T-helper 17 cell (primary cell): ENCODE measurements at places on chromosomes 13 and 19.

GRCh38 chr19:19296953-19297689 is 23.2 kb downstream of the SUGP1 start:
- DNase-seq: no peak

DNA sequence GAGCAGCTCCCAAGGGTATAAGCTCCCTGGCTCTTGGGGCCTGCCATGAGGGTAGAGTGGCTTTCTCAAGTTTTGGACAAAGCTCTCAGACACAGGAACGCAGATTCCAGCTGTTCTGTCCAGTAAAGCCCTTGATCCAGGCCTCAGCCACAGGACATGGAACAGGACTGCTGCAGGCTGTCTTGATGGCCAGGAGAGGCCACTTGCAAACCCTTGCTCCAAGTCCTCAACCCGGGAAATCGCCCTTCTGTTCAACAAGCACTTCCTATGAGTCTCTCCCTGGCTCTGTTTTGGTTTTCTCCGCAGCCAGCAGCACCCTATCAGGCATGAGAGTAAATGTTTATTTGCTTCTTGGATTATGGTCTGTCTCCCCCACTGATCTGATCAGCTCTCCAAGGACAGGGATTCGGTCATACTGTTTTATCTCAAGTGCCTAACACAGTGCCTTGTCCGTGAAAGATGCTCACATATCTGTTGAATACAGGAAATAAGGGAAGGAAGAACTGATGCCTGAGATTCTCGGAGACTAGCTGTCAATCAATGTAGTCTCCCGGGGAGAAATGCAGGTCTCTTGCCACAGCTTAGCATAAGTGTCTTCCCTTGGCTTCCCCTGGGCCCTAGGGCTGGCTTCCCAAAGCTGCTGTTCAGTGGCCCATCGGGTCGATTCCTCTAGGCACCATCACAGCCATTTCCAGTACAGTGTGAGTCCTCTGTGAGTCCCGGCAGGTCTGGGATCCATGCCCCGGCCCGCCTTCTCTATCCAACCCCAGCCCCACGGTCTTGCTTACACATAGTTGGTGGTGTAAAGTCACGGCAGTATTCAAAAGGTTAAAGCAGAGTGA is 90.8 kb downstream of the TSHZ3 start:
- DNase-seq: no peak

- DNase-seq: no peak
Measured at GRCh38 chr19:47735131-47735530, 10.2 kb upstream of the NOP53 start.

DNA sequence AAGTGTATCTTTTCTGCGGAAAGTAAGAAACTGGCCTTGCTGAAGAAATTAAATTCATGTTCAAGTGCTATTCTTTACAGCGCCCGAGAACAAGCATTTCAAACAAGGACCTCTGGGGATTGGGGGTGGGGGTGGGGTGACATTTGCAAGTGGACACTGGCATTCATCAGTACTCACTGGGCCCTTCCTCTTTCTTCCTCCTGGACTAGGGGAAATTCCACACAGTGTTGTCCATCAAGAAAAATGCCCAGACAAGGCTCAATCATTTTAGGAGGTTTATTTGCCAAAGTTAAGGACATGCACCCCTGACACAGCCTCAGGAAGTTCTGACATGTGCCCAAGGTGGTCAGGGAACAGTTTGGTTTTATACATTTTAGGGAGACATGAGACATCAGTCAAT is 22.9 kb upstream of the OR10H1 start:
- no peak for DNase-seq

- DNase-seq: no peak
Measured at GRCh38 chr19:4157164-4157563, 3.7 kb downstream of the CREB3L3 start.

DNA sequence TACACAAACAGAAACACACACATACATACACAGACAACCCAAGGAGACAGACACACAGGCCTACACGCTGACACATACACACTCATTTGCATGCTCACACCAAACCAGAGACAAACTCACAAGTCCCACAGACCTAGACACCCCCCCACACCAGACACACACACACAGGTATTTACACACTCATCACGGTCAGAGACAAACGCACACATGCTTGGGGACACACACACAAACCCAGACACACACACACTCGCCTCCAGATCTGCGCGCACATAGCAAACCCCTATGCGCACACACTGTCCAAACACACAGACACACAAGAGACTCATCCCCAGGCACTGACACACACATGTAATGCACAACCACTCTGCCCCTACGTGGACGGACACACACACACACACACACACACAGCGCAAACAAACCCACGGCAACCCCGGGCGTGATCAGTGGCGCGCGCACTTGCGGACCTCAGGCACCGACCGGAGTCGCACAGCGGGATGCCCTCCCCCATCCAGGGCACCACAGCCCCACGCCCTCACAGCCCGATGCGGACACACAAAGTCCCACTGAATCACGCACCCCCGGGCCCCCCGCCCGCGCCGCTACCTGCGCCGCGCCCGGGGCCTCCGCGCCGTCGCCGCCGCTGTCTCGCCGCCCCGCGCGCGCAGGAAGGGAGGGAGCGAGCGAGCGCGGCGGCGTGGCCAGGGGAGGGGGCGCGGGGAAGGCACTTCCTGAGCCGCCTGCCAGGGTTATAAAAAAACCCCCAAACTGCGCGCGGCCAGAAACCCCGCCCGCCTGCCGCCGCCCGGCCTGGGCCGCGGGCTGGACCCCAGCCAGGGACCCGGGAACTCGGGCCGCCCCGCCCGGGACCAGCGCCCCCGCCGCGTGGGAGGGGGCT is at the start of gene ADAMTS10:
ADAMTS10 (minus strand) TSS at position 675 of the 895 bp plus-strand sequence. CDS start 5,005 bp downstream, outside the sequence.
- peak; percentile 34 for DNase-seq

GRCh38 chr13:41457589-41458186 is 338 bp downstream of the RGCC start:
- peak; percentile 39 for DNase-seq

DNA sequence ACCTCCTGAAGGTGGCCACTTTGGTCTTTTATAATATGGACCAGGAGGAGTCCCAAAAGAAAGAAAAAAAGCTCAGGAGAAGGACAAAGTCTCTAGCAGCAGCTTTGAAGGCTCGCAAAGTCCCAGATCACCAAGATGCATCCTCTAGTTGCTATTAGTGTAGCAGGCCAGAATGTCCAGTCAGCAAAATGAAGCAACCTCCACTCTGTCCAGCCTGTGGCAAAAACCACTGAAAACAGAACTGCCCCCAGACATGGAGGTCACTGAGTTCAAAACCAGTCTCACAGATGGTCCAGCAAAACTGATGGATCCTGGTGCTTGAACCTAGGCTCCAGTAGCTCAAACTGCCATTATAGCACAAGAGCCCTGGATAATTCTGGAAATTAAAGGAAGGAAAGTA is 10.4 kb downstream of the LILRB4 start:
- DNase-seq: no peak

- no peak for DNase-seq
Measured at GRCh38 chr19:28301463-28301862, 911.5 kb downstream of the UQCRFS1 start.

- DNase-seq: no peak
Measured at GRCh38 chr13:113083402-113084061, 22.1 kb upstream of the F7 start.

GRCh38 chr19:9620842-9621155 is 233 bp downstream of the ZNF561 start:
- DNase-seq: no peak

- peak; percentile 71 for DNase-seq
Measured at GRCh38 chr19:53865918-53866864, 1.5 kb upstream of the MYADM start.

DNA sequence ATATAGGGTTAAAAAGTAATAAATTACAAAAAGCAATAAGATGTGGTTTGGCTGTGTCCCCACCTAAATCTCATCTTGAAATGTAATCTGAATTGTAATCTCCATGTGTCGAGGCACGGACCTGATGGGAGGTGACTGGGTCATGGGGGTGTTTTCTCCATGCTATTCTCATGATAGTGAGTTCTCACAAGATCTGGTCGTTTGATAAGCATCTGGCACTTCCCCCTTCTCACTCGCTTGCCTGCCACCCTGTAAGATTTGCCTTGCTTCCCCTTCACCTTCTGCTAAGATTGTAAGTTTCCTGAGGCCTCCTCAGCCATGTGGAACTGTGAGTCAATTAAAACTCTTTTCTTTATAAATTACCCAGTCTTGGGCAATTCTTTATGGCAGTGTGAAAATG is 577.4 kb downstream of the TBC1D4 start:
- DNase-seq: no peak

GRCh38 chr19:31470229-31470939 is 121.1 kb upstream of the TSHZ3 start:
- DNase-seq: no peak

DNA sequence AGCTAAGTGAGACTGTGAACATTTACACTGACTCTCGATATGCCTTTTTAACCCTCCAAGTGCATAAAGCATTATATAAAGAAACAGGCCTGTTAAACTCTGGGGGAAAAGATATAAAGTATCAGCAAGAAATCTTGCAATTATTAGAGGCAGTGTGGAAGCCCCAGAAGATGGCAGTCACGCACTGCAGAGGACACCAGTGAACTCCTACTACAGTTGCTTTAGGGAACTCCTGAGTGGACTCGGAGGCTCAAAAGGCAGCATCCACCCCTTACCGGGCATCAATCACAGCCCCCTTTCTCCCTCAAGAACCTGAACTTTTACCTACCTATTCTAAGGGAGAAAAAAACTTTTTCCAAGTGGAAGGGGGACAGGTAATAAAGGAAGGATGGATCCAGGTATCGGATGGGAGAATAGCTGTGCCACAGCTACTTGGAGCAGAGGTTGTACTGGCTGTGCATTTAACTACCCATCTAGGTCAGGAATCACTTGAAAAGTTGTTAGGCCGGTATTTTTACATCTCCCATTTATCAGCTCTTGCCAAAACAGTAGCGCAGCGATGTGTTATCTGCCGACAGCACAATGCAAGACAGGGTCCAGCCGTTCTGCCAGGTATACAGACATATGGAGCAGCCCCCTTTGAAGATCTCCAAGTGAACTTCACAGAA is 80.1 kb downstream of the ZNF486 start:
- no peak for DNase-seq

GRCh38 chr13:113096745-113097305 is 8.8 kb upstream of the F7 start:
- no peak for DNase-seq

DNA sequence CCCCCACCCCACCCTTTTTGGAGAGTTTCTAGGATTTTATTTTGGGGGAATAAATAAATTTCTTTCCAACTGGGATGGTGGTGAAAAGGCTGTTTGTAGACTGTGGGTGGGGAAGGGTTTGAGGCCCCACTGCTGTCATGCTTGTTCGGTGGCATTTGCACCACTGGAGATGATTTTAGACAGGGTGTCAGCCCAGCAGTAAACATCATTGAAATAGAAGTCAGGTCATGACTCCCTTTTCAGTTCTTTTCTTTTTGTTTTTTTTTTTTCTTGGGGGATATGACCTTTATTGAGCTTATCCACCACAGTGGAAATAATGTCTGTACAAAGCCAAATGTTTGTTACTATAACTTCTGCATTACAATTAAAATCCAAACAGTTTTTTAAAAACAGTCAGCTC is 14.1 kb downstream of the UBAC2 start:
- no peak for DNase-seq

DNA sequence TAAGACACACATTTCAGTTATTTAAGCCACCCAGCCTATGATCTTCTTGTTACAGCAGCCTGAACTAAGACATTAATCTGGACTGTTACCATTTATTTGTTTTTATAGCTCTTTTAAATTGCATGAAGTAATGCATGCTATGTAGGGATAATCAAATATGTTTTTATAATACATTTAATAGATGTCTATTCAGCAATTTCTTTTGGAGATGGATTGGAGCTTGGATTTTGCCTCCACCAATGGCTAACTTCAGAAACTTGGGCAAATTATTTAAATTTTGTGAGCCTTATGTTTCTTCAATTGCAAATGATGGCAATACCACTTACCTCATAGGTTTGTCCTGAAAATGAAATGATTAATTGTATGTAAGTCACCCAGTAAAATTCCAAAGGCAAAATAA is 288.7 kb downstream of the GPC6 start:
- no peak for DNase-seq

DNA sequence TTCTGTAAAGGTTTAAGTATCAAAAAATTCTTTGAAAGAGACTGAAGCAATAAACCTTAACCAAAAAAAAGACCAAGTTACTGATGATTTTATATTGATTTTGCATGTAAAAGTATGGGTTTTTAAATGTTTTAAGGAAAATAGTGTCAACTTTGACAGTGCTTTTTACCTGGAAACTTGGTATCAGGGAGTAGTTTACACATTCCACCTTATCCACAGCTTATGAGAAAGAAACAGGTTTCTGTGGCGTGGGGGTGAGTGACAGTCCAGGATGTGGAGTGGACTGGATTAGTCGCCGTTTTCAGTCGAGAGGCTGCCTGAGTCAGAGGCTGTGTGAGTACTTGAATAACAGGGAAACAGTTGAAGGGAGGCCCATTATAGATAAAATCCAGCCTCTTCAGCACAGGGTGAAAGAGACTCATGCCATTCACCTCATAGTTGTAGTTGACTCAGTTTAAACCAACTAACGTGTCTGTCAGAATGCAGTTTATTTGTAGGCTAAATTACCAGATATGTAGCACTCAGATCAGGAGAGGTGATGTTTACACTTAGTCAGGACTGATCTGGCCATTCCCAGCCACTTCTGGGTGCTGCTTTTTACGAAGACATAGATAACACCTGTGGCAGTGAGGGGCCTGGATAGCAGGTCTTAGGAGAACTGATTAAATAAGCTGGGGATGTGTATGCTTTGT is 595 bp upstream of the GPR183 start:
- no peak for DNase-seq

DNA sequence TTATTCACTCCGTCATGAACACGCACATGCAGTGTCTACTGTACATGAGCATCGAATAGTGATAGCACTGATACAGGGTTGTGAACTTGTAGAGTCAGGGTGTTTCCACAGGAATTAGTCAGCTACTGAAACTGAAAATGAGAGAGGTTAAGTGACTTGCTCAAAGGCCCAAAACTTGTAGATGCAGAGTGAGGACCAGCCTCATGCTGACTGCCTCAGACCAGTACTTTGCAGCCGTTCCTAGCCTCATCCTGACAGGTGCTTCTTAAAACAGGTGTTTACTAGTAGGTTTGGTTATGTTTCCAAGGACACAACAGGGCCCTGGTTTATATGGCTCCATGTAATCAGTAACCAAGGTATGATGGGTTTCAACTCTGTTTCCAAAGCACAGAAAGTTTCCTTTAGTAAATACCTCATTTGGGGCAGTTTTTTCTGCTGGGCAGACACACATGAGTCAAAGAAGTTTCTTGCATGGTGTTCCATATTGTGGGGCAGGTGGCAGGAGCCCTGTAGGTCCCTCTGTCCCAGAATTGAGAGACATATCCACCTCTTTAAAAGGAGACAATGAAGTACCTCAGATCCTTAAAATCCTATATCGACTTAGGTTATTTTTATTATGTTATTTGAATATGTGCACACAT is 16.0 kb downstream of the FGF9 start:
- no peak for DNase-seq

DNA sequence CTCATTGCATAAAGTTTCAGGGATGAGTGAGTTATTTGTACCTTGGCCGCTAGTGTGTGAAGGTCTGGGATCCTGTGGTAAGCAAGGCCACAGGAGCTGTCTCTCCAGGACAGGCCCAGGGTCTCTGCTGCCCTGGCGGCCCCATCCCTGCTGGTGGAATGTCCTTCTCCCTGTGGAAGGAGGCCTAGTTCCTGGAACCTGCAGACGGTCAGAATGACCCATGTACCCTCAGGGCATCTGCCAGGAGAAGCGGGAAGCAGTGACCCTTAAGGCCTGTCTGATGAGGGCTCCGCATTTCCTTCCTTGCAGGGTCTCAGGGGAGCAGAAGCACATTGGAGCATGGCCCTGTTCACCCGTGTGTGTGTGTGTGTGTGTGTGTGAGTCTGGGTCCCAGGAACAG is 32.1 kb upstream of the SOX1 start:
- DNase-seq: no peak
